ENCODE measurements at places on chromosomes 11 and 22. TPM values are rescaled to one million over a fixed set of nuclear protein-coding genes. Genes with fewer than 3 reads are reported as not detected.

CASP4 gene
- total RNA-seq, result 56.6 TPM

LRRN4CL gene
- total RNA-seq, result 0.50 TPM

GRCh38 chr22:31972180-31972579 is 27.8 kb downstream of the YWHAH start:
- DNase-seq, result no peak

- peak; percentile 8 for DNase-seq
These were observed 81.9 kb upstream of the WNT7B start for GRCh38 chr22:46058591-46059519.

- no peak for DNase-seq
These were observed at the start of gene DSCAML1 for GRCh38 chr11:117796872-117797529. TSS of gene DSCAML1 (minus strand) at chr11:117797216. CDS start at chr11:117797079, 137 bp downstream.

C22orf31 gene
- total RNA-seq, result not detected

DNA sequence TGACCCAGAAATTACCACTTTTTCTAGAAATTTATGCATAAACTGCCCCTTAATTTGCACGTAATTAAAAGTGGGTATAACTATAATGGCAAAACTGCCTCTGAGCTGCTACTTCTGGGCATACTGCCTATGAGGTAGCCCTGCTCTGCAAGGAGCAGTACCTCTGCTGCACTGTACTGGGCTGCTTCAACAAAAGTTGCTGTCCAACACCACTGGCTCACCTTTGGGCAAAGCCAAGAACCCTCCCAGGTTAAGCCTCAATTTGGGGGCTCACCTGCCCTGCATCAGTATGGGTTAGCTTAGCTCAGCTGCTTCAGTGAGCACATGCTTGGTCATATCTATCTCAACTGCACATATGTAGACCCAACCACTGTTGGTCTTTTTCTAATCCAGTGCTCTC is 4.5 kb downstream of the DMC1 start:
- no peak for DNase-seq

DNA sequence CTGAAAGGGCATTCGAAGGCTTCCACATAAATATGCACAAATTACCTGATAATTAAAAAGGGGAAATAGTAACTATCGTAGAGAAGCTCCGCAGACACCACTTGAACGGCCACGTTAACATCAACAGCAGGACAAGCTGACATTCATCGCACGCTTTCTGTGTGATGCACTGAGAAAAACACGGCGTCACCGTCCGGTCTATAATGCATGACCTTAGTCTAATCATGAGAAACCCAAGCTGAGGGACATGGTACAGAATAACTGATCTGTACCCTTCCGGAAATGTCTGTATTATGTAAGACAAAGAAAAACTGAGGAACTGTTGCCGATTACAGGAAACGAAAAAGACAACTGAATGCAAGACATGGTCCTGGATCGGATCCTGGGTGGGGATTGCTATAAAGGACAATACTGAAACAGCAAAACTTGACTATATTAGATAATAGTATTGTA is 678 bp upstream of the RANGAP1 start:
- no peak for DNase-seq

GRCh38 chr11:12026331-12027211 is 18.1 kb upstream of the DKK3 start:
- no peak for DNase-seq

GRCh38 chr11:71329165-71329510 is 76.8 kb upstream of the SHANK2 start:
- DNase-seq, result no peak

ZP1 gene
- total RNA-seq, result not detected

- DNase-seq, result no peak
These were observed 43.1 kb downstream of the FDX1 start for GRCh38 chr11:110472858-110473257.

DNA sequence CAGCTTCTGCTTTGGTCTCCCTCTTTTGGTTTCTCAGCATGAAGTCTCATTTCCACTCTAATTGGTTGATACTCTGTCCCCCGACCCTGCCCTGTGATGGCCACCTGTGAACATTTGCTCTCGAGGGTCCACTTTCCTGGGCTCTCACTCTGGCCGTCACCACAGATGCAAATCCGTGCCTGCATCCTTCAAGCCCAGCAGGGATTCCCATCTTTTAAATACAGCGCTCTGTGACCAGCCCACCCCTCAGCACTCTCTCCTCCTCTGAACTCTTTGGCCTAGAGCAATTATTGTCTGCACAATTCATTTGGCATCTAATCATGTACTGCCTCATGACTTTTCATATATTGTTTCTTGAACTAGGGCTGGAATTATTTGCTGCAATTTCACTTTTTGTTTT is 26.0 kb downstream of the PKNOX2 start:
- no peak for DNase-seq

GRIK4 gene
- not detected for total RNA-seq

DNA sequence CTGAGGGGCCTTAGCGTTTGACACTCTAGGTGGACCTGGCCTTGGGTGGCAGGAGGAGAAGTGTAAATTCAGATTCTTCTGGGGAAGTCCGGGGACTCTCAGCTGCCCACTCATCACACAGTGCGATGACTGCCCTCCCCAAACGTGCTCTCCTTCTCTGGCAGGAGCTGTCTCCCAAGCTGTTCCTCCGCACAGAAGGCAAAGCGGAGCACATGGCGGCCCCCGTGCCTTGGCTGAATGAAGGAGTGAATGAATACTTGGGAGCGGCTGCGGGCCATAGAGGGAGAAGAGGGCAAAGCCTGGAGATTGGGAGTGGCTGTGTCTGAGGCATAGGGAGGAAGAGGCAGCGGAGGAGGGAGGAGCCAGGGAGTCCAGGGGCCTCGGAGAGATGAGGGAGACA is 6.9 kb upstream of the NAA40 start:
- DNase-seq, result no peak

GRCh38 chr22:46528121-46528610 is 9.3 kb downstream of the CELSR1 start:
- DNase-seq, result peak; percentile 41

DNA sequence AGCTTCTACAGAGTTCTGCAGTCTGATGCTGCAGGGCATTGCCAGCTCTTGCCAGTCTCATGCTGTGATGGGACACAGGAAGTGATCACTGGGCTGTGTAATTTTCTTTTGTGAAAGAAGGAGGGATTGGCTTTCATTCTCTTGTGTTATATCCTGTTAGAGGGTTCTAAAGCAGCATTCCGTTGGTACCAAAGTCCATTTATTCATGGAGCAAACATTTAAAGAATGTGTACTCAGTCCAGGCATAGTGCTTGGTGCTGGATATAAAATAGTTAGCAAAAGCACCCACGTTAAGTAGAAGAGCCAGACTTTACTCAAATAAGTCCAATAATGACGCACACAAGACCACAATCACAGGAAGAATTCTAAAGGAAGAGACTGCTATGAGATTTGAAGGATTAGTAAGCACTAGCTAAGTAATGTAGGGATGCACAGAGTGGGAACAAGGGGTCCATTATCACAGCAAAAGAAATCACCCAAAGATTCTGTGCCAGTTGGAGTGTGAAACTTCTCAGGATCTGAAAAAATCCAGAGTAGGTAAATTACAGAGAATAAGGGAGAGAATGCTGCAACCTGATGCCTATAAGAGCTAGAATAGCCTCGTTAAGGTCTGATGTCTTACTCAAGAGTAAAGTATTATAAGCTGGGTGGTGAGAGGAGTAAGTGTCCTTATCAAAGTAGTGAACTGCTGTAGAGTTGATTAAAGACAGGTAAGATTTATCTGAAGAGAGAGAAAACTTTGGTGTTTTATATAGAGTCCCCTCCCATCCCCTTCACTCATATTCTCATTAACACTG is 728.3 kb downstream of the METTL15 start:
- peak; percentile 61 for DNase-seq

GRCh38 chr22:50522806-50523438 is 2.5 kb downstream of the SCO2 start:
- no peak for DNase-seq

DNA sequence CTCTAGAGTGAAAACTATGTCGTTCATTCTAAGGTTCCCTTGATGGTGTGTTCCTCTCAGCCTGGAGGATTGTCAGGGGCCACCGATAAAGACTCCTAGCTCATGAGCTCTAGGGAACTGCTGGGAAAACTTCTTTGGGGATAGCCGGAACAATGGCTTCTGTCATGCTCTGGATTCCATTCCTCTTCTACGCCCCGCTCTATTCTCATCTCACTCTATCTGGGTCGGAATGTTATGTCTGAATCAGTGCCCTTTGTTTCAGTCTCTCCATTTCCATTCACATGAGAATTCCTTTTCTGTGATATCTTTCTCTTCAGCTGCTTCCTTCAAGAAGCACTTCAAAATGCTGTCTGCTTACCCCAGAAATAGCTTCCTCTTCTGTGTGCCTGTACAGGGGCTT is 16.9 kb upstream of the SLCO2B1 start:
- DNase-seq, result no peak

DNA sequence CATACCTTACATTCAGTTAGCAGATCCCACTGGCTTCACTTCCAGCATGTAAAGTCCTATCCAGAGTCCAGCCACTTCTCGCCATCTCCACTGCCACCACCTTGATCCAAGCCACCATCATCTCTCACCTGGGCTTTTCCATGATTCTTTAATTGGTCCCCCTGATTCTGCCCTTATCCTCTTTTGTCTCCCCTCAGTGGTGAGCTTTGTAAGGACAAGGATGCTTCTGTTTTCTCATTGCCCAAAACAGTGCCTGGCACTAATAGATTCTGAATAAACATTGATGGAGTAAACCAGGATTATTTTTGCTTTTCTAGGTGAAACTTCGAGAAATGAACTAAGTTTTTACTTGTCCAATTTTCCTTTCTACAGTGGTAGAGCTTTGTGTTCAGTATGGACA is 4.4 kb downstream of the POLA2 start:
- DNase-seq, result no peak

RCE1 gene
- total RNA-seq, result 122 TPM

- peak; percentile 40 for DNase-seq
These were observed 9.7 kb upstream of the MALAT1 start for GRCh38 chr11:65489035-65489705.

- no peak for DNase-seq
These were observed 24.9 kb downstream of the ZBTB16 start for GRCh38 chr11:114084414-114084813.

GRCh38 chr11:17633987-17634775 is 85.2 kb upstream of the MYOD1 start:
- no peak for DNase-seq

GRCh38 chr22:24209687-24210086 is 28.4 kb downstream of the SUSD2 start:
- DNase-seq, result no peak

DBX1 gene
- not detected for total RNA-seq

GRCh38 chr11:2661173-2662023 is 38.4 kb downstream of the KCNQ1OT1 start:
- DNase-seq, result no peak

- DNase-seq, result peak; percentile 73
These were observed 21.7 kb upstream of the TH start for GRCh38 chr11:2193099-2193887.

All from HT-29 (cell line).